ENCODE measurements at places on chromosomes 6 and 20.

DNA sequence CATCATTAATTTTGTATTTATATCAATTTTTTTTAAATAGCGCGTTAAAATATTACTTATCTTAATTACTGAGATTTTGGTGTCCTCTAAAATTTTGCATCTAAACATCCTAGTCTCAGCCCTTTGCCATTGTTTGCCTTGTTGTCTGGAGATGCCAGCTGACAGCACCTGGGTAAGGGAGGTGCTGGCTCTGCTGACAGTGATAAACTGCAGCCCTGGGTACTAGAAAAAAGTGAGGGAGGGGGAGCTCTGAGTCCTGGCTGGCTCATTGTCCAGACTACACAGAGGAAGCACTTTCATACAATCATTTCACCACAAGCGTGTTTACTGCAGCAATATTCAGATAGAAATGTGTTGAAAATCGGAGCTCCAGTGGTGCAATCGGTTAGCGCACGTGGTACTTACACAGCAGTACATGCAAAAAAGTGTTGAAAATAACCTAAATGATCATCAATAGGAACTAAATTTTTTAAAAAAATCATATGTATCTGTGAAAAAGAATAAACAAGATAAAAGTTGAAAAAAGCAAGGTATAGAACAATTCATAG is 18.5 kb upstream of the UBR2 start:
- no peak for DNase-seq

- no peak for DNase-seq
These were observed 64.2 kb downstream of the FKBP5 start for GRCh38 chr6:35624341-35625070.

DNA sequence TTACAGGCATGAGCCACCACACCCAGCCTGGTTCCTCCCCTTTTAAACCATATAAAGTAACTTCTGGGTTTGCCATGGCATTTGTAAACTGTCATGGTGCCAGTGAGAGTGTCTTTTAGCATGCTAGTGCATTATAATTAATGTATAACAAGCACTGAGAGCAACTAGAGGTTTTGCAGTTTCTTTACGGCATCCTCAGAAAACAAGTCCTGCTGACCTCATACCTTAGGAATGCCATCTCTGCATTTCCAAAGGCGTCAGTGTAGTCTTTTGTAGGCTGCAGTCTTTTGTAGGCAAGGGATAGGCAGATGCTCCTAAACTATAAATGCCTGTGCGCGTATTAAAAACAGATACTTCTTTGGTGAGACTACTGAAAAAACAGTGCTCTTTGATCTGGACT is 75.0 kb upstream of the EZR start:
- DNase-seq: no peak

DNA sequence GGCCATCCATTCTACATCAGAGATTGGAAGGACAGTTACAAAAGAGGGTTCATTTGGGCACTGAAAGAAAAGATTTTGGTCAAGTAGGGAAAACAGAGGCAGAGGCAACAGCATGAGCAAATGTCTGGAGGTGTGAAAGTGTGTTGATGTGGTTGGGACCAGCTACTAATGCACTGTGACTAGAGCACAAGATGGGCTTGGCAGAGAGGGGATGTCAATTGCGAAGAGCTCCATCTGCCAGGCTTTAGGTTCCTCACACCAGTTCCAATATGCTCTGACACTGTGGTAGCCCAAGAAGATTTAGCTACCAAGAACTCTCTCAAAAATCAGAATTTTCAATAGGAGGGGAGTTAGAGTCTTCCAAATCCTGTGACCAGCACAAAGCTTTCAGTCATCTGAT is 42.1 kb downstream of the TRAF3IP2 start:
- no peak for DNase-seq

DNA sequence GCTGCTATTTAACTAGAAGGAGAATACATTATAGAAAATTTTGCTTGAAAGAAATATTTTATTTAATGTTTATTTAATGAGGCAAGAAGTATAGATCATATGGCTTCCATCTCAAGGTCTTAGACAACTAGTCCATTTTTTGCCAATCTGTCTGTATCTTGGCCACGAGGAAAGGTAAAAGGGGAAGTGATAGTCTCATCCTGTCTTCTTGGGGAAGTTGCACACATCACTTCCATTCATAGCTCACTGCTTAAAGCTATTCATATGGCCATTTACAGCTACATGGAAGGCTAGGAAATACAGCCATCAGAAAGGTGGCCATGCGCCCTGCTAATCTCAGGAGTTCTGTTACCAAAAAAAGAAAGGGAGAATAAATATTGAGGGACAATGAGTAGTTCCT is 50.8 kb downstream of the METTL24 start:
- DNase-seq: no peak

GRCh38 chr20:7496394-7496991 is 443.8 kb downstream of the HAO1 start:
- no peak for DNase-seq

GRCh38 chr6:90285611-90286381 is 10.8 kb downstream of the BACH2 start:
- peak; percentile 72 for DNase-seq

DNA sequence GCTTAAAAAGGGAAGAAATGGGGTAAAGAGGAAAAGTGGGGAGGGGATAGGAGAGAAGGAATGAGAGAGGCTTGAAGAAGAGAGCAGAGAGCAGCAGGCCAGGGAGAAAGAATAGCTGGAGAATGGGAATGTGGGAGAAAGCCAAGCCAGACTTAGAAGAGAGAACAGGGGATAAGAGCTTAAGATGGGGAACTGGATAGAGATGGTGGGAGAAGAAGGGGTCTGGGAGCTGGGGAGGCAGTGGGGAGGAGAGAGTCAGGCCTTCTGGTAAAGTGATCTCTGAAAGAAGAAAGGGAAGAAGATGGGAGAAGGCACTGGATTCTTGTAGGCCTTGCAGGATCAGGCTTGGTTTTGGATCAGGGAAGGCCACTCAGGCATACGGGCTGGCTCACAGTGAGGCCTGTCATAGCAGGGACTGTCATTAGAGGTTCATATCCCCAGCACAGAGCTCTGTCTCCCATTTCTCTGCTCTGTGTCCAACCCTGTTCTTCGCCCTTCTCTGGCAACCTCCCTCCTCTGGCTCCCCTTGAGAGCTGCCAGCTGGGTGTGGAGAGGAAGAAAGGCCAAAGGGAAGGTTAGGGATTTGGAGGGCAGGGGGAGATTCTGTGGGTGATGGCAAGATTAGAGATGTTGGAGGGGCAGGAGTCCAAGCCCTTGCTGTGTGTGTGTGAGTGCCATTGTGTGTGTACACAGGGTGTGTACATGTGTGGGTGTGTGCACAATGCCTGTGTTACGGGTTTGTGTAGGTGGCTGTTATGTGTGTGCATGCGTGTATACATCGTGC is 9.3 kb downstream of the SYNGAP1 start:
- DNase-seq: no peak

GRCh38 chr6:158892266-158892665 is 73.1 kb upstream of the EZR start:
- DNase-seq: no peak

DNA sequence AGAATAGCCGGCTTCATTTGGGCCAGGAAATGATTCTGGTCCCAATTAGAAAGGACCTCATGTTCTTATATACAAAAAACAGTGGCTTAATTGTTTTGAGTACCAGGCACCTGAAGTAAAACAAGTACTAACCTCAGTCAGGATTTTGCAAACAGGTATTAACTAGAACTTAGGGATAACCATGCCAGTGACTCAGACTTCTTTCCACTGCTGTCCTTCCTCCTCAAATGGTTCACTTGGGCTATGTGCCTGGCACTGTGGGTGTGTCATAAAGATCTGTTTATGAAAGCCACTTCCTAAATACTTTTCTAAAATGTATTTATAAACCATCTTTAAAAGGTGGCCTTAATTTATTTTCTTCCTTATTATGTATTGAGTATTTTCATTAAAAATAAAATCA is 10.7 kb downstream of the CLDN20 start:
- DNase-seq: no peak

DNA sequence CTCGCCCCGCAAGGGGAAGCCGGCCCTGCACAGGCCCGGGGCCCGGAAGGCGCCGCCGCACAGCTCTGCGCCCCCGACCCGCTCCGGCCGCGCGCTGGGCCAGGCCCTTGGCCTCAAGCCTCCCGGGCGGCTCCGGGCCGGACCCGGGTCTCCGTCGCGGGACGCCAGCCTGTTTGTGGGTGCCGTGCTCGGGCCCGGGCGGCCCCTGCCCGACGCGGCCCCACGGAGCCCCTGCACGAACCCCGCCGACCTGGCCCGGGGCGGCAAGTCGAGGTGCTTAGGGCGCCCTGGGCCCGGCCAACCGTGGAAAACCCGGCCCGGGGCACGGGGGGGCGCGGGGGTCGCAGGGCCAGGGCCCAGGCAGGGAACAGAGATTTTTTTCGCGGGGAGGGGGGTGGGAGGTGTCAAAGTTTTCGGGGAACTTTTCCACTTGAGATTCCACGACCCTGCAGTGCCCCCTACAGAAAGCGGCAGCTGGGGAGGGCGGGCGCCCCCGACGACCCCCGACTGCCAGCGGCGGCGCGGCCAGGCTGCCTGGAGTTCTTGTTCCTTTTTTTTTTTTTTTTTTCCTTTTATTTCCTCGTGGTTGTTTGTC is 805 bp upstream of the STX16 start:
- DNase-seq: no peak

GRCh38 chr6:64750910-64751309 is 956.1 kb downstream of the EYS start:
- no peak for DNase-seq

- DNase-seq: no peak
These were observed 1.2 kb upstream of the COL19A1 start for GRCh38 chr6:69865126-69865525.

DNA sequence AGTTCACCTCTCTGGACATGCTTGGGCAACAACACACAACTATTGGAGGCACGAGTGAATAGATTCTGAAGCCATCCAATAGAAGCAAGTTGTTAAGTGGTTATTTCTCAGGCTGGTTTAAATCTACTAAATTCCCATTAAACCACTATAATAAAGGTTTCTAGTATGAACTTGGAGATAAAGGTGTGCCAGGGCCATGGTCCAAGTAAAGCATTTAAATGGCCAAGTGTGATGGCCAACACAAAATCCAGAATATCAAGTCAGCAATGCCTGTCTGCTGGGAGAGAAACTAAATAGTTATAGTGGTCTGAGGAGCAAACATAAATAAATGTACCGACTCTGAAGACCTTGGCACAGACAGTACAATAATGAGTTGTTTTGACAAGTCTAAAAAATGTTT is 294.3 kb upstream of the STXBP5 start:
- DNase-seq: no peak

GRCh38 chr20:44028003-44028730 is 113.5 kb downstream of the TOX2 start:
- DNase-seq: no peak

DNA sequence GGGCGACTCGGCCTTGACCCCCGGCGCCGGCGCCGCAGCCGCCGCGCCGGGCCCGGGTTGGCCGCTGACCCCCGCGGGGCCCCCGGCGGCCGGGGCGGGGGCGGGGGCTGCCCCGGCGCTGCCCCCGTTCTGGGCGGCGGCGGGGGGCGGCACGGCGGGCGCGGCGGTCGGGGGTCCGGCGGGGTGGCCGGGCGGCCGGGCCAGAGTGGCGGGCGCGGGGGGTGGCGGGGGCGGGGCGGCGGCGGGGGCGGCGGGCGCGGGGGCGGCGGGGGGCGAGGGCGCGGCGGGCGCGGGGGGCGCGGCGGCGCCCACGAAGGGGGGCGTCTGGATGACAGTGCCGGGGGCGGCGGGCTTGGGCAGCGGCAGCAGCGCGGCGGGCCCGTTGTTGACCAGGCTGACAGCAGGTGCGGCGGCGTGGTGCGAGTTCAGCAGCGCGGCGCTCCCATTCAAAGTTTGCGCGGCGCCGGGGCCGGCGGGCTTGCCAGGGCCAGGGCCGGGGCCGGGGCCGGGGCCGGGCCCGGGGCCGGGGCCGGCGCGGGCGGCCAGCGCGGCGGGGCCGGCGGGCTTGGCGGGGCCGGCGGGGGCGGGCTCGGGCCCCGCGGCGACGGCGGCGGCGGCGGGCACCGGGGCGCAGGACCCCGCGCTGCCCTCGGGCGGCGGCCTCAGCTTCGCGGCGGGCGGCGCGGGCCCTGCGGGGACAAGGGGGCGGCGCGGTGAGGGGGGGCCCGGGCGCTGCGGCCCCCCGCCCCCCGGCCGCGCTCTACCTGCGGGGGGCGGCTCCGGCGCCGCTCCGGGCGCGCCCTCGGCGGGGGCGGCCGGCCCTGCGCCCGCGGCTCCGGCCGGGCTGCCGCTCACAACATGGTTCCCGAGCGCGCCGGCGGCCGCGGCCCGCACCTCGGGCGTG is 659 bp downstream of the TAF4 start:
- no peak for DNase-seq

GRCh38 chr6:150713931-150714330 is 114.2 kb downstream of the PLEKHG1 start:
- DNase-seq: no peak

DNA sequence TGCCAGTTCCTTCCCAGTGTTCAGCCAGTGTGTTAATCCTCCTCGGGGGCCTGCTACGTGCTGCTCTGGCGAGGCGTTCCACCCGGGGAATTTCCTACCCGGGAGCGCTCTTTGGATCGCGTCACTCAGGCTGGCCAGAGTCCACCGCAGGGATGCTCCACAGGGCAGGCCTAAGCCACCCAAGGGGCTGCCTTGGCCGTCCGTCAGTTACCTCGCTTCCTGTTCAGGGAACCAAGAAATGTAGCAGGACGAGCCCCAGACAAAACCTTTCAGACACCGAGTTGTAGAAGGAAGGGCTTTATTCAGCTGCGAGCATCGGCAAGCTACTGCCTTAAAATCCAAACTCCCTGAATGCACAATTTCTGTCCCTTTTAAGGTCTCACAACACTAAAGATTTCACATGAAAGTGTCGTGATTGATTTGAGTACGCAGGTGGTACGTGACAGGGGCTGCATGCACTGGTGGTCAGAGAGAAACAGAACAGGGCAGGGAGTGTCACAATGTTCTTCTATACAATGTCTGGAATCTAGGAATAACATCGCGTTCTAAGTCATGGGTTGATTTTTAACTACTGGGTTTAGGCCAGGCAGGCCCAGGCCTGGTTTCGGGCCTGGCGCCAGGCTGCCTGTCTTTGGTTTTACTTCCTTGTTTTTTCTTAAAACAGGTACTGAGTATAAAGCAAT is 15.7 kb upstream of the POU5F1 start:
- DNase-seq: no peak

DNA sequence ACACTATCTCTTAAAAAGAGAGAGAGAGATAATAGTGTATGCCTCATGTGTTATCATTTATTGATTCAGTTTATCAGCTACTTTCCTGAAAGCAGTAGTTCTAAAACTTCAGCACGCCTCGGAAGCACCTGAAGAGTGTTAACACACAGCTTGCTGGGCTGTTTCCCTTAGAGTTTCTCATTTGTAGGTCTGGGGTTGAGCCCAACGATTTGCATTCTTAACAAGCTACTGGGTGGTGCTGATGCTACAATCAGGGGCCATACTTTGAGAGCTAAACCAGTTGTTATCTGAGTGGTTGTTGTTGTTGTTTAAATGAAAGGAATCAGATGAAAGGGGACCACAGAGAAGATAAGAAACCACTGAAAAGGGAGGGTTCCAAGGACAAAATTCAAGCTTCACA is 32.6 kb downstream of the SIM1 start:
- no peak for DNase-seq

DNA sequence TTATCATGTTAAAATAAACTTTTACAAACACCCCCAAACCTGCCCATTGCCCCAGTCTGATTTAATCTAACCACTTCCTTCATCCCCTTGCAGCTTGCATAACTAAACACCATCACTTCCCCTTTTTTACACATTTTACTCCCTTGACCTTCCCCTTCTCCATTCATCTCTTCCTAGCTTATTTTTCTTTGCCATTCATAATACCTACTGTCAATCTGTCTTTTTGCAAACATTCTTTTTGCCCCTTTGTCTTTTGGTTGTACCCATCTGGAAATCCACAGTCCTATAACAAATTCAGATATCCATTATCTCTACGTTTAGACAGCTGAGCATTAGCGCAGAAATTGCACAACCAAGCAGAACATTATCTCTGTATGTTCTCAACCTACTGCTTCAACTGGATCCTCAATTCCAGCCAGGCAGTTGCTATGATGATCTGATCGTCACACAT is 51.2 kb downstream of the C6orf52 start:
- DNase-seq: no peak

All from NK-92 treated with Interleukin-12 subunit alpha and Interleukin-12 subunit beta, amount 100 ng/mL, for 24 hours (cell line).